ENCODE measurements at places on chromosomes 3 and 15. TPM values are rescaled to one million over a fixed set of nuclear protein-coding genes. Genes with fewer than 3 reads are reported as not detected.

DNA sequence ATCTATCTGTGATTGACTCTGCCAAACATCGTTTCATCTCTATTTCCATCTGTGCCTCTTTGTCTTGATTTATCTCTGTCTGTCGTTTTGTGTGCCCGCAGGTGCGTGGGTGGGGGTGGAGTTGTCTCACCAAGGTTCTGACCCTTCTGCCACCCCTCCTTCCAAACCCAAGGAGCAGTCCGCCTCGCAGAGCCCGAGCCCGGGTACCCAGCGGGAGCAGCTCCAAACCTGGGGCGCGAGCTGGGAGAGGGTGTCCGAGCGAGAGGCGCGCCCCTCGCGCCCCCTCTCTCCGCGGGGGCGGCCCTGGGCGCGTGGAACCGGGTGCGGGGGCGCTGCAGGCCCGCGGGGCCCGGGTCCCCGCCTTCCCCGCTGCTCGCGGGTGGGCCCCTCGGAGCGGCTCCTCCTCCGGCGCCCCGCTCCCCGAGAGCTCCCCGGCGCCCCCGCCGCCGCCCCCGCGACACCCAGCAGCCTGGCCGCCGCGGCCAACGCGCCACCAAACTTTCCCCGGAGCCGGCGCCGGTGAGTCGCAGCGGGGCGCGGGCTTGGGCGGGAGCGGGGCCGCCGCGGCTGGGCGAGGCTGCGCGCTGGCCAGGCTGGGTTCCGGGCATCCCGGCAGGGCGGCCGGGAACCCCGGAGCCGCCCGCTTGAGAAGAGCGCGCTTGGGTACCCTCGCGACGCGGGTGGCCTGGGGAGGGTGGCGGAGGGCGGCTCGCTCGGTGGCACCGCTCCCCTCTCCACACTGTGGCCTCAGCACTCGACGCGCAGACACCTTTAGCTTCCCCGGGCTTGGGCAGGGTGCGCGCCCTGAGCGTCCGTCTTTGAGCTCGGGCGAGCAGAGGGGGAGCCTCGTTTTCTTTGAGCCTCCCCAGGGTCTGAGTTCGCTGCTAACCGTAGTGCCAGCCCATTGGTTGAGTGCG, at the start of gene HRH1:
Gene HRH1, plus strand, starts transcription at position 458 of the 917 bp plus-strand sequence. CDS start 104,545 bp downstream, outside the sequence.
- peak; percentile 44 for DNase-seq

- peak; percentile 20 for DNase-seq
Measured at GRCh38 chr15:38614621-38615020, 50.0 kb upstream of the RASGRP1 start.

DNA sequence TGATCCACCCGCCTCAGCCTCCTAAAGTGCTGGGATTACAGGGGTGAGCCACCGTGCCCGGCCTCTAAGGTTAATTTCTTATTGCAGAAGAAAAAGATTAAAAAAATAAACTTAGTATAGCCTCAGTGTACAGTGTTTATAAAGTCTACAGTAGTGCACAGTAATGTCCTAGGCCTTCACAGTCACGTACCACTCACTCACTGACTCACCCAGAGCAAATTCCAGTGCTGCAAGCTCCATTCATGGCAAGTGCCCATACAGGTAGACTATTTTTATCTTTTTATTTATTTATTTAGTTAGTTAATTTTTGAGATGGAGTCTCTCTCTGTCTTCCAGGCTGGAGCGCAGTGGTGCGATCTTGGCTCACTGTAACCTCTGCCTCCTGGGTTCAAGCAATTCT, 3.2 kb upstream of the FLNB start:
- peak; percentile 85 for DNase-seq

- DNase-seq, result no peak
Measured at GRCh38 chr3:156311431-156311830, 191.1 kb downstream of the KCNAB1 start.

GRCh38 chr15:77646104-77646694, 13.5 kb upstream of the LINGO1 start:
- DNase-seq, result no peak

GRCh38 chr3:157443905-157444796, 7.5 kb downstream of the PTX3 start:
- DNase-seq, result no peak

- DNase-seq, result no peak
Measured at GRCh38 chr3:37321377-37321781, 147.0 kb upstream of the LRRFIP2 start.

- DNase-seq, result no peak
Measured at GRCh38 chr3:55923626-55924025, 436.5 kb upstream of the WNT5A start.

GRCh38 chr3:45225465-45226205, 452 bp downstream of the TMEM158 start:
- no peak for DNase-seq

- DNase-seq, result peak; percentile 92
Measured at GRCh38 chr3:142087676-142088075, 61.7 kb downstream of the TFDP2 start.

DNA sequence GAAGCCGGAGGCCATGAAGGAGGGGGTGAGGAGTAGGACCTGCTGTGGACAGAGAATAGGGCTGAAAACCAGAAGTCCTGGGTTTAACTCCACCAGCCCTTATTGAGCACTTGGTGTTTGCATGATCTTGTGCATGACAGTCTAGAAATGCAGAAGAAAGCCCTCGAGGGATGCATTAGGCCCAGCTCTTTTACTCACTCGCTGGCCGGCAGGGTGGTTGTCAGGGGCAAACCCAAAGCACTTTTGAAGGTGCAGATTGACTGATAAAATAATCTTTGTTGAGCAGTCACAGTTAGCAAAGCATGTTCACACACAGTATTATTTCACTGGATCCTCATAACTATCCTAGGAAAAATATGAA, 55.3 kb downstream of the CORO2B start:
- DNase-seq, result no peak

- no peak for DNase-seq
Measured at GRCh38 chr3:24400450-24400849, 94.2 kb downstream of the THRB start.

- DNase-seq, result peak; percentile 62
Measured at GRCh38 chr15:45399381-45400212, 21.3 kb upstream of the GATM start.

GRCh38 chr3:81302045-81302444, 459.4 kb downstream of the GBE1 start:
- DNase-seq, result peak; percentile 25

DNA sequence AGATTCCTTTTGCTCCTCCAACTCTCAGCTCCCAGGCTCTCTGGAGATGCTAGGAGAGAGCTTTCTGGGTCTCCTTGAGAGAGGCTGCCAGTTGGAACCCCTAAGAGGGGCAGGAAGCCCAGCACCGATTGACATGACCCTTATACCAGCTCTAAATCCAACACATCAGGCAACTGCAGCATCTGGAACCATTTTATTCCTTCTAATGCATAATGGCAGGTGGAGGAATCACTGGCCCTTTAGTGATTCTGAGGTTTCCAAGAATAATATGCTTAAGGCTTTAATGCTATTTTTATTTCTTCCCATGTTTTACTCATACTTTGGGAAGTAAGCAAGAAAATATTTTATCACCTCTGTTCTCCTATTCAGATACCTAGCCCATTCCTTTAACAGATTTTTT, 60.3 kb upstream of the TEX264 start:
- DNase-seq, result no peak

GRCh38 chr3:46829699-46830208, 33.5 kb downstream of the MYL3 start:
- DNase-seq, result no peak

- DNase-seq, result peak; percentile 39
Measured at GRCh38 chr15:44729408-44730127, 6.8 kb upstream of the TRIM69 start.

DNA sequence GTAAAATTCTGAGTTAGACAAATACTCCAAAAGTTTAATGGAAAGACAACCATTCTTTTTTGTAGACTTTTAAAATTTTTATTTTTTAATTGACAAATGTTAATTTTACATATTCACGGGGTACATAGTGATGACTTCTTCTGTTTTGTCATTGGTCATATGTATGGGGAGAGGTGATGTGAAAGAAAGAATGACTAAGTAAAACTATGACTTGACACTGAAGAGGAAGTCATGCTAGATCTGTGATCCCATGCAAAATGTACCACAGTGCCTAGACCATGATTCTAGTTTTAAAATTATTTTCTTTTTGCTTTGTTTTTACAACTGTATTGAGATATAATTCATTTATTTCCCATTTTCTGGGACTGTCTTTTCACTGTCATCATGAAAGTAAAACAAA, 281.6 kb downstream of the MBNL1 start:
- DNase-seq, result no peak

GRCh38 chr3:123783811-123784210, 100.3 kb downstream of the MYLK start:
- DNase-seq, result no peak

DNA sequence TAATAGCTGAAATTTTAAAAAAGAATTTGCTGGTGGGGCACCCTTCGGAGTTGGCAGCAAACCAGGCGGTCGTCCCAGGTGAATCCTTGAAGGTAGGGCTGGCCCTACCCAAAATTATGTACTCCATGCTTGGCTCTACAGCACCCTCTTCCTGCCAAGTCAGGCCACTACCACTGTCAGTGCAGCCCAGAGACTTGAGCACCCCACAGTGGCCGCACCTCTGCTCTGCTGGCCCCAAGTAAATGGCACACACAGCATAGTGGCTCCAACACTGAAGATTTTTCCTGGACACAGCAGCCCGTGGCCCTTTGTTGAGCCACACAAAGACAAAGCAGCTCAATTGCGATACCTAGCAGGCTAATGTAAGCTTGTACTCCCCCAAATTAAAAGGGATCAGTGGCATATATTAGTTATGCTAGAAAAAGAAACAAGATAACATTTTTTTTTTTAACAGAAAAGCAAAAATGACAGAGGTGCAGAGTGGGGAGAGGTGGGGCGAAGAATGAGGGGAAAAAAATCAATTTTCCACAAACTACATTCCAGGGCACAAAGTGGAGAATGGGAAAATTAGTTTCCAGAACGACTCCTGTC, 250.5 kb downstream of the UACA start:
- peak; percentile 63 for DNase-seq

- DNase-seq, result no peak
Measured at GRCh38 chr3:96007650-96008195, 806.7 kb upstream of the EPHA6 start.

GRCh38 chr3:186815435-186815834, 9.2 kb upstream of the RFC4 start:
- DNase-seq, result peak; percentile 83

GRCh38 chr3:23051240-23052140, 151.6 kb upstream of the UBE2E2 start:
- peak; percentile 14 for DNase-seq

- no peak for DNase-seq
Measured at GRCh38 chr15:80485370-80486164, 81.4 kb downstream of the ARNT2 start.

GRCh38 chr3:4828279-4829030, 150.8 kb upstream of the BHLHE40 start:
- peak; percentile 24 for DNase-seq

DNA sequence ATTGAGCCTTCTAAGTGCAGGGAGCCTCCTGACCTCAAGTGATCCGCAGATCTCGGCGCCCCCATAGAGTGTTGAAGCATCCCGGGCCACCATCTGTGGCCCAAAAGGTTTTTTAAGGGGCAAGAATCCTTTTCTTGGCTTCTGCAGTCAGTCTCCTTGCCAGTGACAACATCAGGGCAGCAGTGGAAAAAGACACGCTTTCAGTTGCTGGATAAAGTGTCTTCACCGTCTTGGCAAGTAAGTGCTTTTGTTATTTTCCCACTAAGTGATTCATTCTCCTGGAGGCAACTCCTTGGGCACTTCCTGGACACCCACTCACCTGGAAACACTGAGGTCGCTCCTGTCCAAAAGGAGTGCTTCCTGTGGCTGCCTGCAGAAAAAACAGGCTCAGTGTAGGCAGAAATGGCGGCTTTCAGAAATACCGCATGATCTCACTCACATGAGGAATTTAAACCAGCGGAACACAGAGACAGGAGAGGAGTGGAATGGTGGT, 71.7 kb upstream of the ABHD2 start:
- DNase-seq, result peak; percentile 85

GRCh38 chr15:55241186-55241585, 44.4 kb upstream of the RSL24D1 start:
- no peak for DNase-seq

- DNase-seq, result no peak
Measured at GRCh38 chr3:3192286-3192675, 12.8 kb upstream of the CRBN start.

DNA sequence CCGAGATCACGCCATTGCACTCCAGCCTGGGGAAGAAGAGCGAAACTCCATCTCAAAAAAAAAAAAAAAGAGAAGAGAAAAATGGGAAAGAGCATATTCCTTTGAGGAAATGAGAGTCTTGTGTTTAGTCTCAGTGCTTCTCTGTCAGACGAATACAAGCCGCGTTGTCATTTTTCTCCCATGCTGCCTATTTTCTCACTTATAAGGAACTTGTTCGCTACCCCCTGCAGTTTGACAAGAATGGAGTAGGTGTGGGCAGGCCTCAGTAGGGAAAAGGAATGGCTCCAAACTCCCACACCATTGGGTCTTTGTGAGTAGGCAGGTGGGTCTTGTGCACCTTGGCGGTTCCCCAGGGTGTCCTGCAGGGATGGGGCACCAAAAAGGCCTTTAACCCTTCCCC, 6.5 kb downstream of the GPR160 start:
- DNase-seq, result no peak

The A4GNT gene
- total RNA-seq, result not detected

The GPR176 gene
- 75.9 TPM for total RNA-seq

The MAP4 gene
- total RNA-seq, result 56.3 TPM

The GOLGA8N gene
- 0.15 TPM for total RNA-seq

The PPP2R3A gene
- total RNA-seq, result 22.5 TPM

The SLC24A5 gene
- not detected for total RNA-seq

The TGM4 gene
- total RNA-seq, result not detected

The STRIT1 gene
- not detected for total RNA-seq

The TERB2 gene
- not detected for total RNA-seq

The ITGA11 gene
- total RNA-seq, result 31.2 TPM

The MRAS gene
- 11.2 TPM for total RNA-seq

The SPINT1 gene
- 8.3 TPM for total RNA-seq

The TM4SF1 gene
- 207 TPM for total RNA-seq
